Stimulated activated CD4-positive, alpha-beta T cell treated with anti-CD3 and anti-CD28 coated beads, Interleukin-4, amount 100 ng/mL, for 1 hour (primary cell): ENCODE measurements at places on chromosomes 12 and 14.

- DNase-seq = no peak
Measured at GRCh38 chr12:59928416-59928815, 332.6 kb downstream of the SLC16A7 start.

DNA sequence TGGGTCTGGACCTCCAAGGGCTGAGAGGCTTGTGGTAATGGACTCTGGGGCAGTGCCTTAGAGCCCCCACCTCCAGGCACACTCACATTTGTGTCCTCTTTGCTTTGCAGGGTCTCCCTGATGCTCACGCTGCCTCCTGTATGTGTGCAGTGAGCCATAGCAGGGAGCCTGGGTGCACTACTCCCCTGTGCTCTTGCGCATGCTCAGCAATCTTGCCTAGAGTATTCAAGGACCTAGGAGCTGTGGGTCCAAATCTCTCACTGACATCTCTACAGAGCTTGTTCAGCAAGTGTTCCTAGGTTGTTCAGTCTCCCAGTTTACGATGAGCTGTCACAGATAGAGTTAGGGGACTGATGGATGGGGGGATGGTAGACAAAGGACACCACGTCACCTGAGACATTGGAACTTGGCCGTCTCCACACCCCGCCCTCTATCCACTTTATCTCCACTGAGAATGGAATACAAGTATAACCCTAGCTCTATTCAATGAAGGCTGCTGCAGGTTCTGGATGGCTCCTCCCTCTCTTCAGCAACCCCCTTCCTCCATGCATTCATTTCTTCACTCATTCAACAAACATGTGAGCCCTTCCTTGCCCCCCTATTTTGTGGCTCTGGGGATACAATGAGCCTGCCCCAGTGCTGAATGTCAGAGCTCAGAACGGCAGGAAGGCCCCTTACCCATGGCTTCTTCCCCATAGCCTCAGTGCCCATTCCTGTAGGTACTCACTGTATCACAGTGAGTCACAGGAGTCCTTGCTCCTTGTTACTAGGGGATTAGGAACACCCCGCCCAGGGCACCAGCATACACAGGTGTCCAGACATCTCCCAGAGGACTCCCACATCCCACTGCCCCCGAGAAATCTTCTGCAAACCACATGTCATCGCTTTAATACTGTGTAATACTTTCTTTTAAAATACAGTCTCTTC is 31.2 kb downstream of the FIGNL2 start:
- no peak for DNase-seq

- no peak for DNase-seq
Measured at GRCh38 chr12:45435945-45436710, 220.2 kb downstream of the ANO6 start.

DNA sequence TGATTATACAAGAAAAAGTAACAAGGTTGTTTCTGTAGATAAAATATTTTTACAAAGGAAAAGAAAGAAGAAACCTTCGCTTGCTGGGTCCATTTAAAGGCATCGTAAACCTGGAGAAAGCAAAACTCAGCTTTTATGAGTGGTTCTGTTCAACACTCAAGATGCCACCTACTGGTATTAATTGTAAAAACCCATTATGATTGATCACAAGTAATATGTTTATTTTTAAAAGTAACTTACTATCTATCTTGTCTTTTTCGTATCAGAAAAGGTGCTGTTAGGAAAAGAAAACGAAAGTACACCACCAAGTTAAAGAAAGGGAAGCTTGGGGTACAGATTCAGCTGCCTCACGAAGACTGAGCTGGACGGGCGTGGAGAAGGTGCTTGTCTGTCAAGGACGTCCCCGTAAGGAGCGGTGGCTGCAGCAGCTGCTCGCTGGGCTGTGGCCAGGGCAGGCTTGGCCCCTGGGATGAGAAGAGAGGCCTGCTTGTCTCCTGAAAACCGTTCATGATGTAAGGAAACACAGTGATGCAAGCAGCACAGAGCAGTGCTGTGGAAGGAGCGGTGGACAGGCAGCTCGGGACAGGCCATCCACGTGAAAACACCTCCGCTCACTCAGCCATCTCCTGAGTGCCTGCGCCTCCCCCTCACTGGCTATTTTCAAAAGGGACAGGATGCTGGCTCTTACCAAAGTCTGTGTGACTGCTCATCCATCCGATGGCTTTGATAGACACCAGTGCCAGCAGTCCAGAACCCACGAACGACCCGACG is 25.0 kb downstream of the SLC15A4 start:
- no peak for DNase-seq

DNA sequence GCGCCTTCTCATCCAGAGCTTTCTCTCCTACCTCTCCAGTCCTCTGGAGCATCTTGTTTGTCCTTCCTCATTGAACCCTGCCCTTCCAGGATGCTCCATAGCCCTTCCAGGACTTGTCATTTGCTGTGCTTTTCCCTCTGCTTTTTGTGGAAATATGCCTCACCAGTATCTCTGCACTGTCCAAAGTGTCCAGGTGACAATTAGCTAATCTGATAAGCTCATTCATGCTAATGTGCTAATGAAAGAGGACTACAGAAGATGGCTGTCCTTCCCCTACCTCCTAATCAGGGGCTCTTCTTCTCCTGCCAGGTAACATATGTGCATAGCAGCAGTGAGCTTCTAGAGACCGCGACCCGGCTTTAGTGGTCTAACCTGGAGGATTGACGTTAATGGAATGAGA is 58.4 kb upstream of the OTX2 start:
- DNase-seq = no peak

DNA sequence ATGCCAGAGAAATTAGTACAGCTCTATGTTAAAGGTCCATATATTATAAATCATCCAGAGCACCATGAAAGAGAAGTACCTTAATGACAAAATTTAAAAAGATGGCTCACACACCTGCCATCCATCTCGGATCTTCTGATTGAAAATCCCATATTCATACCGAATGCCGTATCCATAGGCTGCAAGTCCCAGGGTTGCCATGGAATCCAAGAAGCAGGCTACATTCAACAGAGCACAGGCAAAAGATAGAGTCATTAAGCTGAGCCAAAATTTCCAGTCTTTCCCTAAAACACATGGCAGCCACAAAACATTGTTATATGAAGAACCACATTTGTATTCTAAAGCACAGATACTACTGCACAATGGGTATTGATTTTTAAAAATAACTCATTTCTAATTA is 12.7 kb downstream of the PYGL start:
- no peak for DNase-seq

- no peak for DNase-seq
Measured at GRCh38 chr14:61749867-61750266, 12.4 kb upstream of the SNAPC1 start.

GRCh38 chr12:42640391-42640790 is 50.8 kb upstream of the PRICKLE1 start:
- DNase-seq = no peak

GRCh38 chr14:75295491-75296345 is 17.1 kb downstream of the FOS start:
- DNase-seq = peak; percentile 79

DNA sequence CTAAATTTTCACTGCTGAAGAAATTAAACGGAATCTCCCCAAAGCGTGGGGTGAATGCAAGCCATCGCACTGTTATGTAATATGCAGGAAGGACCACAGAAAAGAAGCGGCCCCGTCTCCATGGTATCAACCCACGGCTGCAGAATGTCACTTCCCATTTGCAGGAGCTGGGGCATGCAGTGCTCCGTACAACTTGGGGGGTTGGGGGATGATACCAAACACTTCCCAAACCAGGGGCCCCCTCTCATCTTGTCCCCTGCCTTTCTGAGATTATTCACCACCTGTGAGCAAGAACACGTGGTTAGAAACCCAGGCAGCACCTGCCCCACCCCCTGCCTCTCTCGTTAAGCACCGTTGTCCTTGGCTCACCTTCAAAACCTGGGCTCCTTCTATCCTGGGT is 505.1 kb upstream of the TMEM132C start:
- no peak for DNase-seq

GRCh38 chr12:29270446-29270845 is 110.5 kb downstream of the ERGIC2 start:
- no peak for DNase-seq

DNA sequence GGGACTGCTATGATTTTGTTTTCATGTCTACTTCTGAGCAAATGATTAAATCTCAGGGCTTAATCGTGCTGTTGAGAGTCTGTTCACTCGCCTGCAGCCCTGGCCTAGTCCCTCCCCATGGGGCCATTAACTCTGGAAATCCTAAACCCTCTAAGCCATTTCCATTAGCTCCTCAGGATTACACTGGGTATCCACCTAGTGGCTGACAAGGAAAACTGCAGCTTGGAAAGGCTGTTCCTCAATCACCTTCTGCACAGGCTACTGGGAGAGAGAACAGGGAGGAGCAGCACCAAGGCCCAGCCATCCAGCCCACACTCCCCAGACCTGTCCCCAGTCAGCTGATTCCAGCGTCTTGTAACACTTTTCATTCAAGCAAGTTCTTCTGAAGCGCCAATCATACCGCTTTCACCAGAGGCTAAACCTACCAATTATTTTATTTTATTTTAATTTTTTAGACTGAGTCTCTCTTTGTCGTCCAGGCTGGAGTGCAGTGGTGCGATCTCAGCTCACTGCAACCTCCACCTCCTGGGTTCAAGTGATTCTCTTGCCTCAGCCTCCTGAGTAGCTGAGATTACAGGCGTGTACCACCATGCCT is 48.7 kb downstream of the NEUROD4 start:
- DNase-seq = no peak

- DNase-seq = no peak
Measured at GRCh38 chr12:128557231-128557630, 266.5 kb downstream of the SLC15A4 start.

DNA sequence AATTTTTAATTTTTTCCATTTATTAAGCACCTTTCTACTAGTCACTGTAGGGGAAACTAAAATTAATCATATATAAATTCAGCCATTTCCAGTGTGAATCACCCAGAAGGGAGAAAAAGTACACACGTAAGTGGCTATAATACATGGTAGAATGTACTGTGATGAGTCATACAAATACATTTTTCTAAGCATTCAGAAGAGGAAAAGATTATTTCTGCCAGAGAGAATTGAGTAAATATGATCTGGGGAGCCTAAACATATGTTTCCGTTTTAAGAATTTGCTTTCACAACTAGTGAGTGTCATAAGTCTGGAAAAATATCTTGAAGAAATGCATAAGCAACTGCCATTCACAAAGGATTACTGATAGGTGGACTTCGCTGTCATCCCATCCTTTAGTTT is 102.8 kb downstream of the TGFB3 start:
- DNase-seq = no peak

DNA sequence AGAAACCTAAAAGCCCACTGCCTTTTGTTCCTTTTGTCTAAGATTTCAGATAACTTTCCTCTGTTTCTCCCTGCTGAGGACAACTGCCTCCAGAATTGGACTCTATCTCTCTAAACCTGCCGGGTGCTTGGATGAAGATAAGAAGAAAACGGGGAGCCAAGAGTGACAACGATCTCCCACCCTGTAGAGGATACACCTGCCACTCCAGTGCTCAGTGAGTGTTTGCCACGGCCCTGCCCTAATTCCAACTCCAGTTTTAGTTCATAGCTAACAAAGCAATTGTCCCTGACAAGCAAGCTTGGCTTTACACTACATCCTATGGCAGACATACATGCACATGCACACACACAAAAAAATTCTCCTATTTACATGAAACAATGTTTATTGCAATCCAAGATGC is 39.3 kb downstream of the EPS8 start:
- DNase-seq = no peak

DNA sequence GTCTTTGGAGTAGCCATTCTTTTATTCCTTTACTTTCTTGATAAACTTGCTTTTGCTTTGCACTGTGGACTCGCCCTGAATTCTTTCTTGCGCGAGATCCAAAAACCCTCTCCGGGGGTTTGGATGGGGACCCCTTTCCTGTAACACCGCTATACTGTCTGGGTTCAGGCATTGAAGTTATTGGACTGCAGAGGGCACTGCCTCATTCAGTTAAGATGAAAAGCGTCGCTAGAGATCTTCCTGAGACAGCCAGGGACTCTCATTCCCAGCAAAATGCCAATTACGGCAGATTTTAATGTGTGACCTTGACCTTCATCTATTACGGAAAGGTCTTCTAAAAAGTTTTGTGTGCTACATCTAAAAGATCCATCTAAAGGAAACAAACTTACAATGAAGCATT is 17.3 kb upstream of the RIMKLB start:
- DNase-seq = no peak

GRCh38 chr12:30898846-30899245 is 27.7 kb upstream of the TSPAN11 start:
- DNase-seq = no peak
